Fibroblast of skin of back (primary cell): ENCODE measurements at places on chromosomes 2 and 18.

- DNase-seq: peak; percentile 45
Observed at GRCh38 chr18:43587538-43588153, 310.4 kb upstream of the SYT4 start.

DNA sequence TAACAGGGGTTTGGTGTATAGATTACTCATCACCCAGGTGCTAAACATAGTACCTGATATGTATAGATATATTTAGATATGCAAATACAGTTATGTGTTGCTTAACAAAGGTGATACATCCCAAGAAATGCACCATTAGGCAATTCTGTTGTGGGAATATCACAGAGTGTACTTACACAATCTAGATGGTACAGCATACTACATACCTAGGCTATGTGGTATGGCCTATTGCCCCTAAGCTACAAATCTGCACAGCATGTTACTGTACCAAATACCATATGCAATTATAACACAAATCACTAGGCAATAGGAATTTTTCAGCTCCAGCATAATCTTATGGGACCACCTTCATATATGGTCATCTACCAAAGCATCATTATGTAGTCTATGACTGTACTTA, 43.5 kb upstream of the NPAS2 start:
- no peak for DNase-seq

DNA sequence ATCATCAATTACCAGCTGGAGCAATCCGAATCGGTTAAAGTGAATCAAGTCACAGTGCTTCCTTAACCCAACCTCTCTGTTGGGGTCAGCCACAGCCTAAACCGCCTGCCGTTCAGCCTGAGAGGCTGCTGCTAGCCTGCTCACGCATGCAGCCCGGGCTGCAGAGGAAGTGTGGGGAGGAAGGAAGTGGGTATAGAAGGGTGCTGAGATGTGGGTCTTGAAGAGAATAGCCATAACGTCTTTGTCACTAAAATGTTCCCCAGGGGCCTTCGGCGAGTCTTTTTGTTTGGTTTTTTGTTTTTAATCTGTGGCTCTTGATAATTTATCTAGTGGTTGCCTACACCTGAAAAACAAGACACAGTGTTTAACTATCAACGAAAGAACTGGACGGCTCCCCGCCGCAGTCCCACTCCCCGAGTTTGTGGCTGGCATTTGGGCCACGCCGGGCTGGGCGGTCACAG, 496 bp upstream of the ITGA4 start:
- peak; percentile 25 for DNase-seq

GRCh38 chr18:6406075-6406909, 8.4 kb downstream of the L3MBTL4 start:
- peak; percentile 42 for DNase-seq

DNA sequence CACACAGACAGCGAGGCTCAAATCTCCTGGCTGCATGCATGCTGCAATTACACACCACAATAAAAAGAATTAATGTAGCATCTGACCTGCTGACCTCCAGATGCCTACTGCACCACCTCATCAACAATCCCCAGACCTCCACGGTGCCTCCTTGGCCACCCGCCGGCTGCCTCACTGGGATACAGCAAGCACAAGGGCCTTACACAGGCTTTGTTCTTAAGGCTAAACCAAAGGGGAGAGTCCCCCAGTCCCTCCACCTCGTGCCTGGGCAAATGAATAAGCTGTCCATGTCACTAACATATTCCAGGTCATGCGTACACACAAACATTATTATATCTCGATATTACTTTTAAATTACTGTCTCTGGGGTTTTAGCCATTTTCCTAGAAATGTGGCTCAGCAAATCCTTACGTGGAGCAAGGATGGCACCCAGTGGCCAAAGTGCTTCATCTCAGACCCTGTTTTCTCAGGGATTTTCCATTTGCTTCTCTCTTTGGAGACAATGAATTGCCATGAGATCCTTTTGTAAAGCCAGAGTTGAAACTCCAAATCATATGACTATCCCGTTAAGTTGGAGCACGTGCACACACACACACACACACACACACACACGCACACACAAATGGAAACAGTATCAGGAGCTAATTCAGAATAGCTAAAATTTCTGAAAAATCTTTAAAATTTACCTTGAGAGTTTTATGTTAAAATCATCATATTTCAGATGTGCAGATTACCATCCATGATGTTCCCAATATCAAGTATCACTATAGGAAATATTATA, 313.8 kb downstream of the PDE11A start:
- peak; percentile 33 for DNase-seq

- DNase-seq: no peak
Observed at GRCh38 chr2:159196393-159196925, 90.0 kb downstream of the WDSUB1 start.

- DNase-seq: peak; percentile 8
Observed at GRCh38 chr18:12460874-12461273, 53.1 kb downstream of the PRELID3A start.

DNA sequence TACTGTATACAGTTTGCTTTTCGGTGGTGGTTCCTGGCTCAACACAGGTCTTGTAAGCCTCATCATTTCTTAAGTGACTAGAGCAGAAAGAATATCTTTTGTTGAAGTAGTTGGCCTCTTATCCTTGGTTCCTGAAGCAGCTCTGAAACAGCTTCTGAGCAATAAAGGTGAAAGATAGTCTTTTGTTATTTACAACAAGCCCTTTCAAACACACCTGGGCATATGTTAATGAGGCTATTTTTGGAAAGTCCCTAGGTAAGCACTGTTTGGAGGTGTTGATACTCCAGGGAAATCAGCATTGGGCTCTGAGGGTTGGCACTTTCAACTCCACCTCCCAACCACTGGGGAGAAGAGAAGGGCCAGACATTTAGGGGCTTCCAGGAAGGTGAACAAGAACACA, 211.0 kb downstream of the MCFD2 start:
- no peak for DNase-seq

- DNase-seq: peak; percentile 18
Observed at GRCh38 chr2:122191331-122191730, 435.9 kb downstream of the TSN start.

DNA sequence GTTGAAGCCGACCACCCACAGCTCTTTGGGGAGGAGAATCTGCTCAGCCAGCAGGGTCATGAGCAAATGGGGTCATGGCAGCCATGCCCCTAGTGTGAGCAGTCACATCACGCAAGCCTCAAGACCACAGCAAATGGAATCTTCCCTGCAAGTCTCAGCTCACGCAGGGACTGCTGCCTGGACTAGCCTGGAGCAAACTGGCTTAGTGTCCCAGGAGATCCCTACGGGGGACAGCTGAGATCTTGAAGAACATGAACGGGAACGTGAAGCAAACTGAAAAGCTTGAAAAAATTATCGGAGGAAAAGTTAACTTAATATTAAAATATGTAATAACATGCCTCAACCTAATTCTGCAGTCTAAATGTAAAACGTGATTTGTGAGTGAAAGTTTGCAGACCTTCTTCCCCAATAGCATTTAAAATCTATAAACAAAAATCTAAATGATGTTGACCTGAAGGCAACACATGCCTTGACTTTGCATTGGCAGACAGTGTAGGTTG, 118.4 kb downstream of the FAM124B start:
- no peak for DNase-seq

- DNase-seq: no peak
Observed at GRCh38 chr2:3326871-3327270, 50.7 kb downstream of the EIPR1 start.

DNA sequence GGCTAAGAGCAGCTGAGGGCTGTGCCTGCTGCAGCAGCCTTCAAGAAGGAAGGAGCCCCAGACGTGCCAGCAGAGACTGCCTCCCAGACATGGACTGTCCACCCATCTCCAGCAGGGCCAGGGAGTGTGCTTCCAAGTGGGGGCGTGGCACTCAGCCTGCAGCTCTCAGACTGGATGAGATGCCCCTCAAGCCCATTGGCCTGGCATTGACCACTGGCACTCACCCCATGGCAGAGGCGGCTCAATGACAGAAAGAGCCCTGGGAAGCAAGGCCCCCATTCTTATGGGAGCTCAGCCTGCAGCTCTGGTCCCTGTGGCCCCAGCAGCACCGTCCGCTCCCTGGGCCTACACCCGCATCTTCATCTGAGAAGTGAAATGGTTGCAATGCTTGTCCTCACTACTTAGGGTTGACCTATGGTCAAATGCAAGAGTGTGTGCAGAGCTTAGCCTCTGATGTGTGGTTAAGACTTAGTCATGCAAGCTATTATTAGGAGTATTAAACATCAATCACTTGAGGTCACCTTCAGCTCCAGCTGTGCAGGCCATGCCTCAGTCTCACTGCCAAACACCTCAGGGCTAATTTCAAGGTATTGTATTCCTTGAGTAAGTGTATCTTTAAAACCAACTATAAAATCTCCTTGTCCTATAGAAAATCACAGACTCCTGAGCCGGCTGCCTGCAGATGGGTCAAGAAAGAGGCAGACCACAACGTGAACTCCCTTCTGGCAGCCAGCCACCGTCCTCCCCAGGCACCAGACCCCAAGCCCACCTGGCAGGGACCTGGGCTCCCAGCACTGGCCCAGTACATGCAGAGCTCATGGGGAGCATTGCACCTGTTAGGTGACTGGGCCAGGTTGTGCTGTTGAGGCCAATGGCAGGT, 194.8 kb downstream of the NDUFA10 start:
- DNase-seq: no peak

DNA sequence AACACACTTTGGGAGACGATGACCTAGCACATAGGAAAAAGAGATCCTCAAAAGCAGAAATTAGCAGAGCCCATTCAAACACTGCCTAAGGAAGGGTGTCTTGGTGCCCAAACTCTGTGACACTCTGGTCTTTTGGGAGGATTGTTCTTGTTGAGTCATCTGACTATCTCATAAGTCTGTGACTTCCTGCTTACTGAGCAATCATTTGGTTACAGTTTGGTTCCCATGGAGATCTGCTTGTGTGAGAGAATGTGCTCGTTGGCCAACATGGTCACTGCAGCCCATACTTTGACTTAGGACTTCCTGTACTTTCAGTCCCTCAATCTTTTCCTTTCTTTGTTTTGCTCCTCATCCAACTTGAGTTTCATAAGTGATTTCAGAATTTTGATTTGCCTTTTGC, 602.9 kb downstream of the NYAP2 start:
- DNase-seq: peak; percentile 92

DNA sequence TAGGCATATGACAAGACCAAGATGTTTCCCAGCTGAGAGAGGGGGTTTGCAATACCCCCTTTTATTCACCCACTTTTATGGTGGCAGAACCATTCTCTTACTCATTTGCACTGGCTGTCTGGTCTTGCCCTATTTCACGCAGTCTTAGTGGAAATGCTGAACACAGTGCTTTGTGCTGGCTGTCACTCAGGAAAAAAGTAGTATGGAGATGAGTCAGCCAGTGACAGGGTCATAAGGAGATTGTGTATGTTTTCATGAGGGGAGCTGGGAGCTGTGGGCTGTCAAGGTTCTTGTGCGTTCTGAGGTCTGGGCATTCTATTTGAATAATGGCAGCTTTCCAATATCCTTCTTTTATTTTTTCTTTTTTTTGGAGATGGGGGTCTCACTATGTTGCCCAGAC, 10.9 kb upstream of the CNRIP1 start:
- DNase-seq: peak; percentile 65

DNA sequence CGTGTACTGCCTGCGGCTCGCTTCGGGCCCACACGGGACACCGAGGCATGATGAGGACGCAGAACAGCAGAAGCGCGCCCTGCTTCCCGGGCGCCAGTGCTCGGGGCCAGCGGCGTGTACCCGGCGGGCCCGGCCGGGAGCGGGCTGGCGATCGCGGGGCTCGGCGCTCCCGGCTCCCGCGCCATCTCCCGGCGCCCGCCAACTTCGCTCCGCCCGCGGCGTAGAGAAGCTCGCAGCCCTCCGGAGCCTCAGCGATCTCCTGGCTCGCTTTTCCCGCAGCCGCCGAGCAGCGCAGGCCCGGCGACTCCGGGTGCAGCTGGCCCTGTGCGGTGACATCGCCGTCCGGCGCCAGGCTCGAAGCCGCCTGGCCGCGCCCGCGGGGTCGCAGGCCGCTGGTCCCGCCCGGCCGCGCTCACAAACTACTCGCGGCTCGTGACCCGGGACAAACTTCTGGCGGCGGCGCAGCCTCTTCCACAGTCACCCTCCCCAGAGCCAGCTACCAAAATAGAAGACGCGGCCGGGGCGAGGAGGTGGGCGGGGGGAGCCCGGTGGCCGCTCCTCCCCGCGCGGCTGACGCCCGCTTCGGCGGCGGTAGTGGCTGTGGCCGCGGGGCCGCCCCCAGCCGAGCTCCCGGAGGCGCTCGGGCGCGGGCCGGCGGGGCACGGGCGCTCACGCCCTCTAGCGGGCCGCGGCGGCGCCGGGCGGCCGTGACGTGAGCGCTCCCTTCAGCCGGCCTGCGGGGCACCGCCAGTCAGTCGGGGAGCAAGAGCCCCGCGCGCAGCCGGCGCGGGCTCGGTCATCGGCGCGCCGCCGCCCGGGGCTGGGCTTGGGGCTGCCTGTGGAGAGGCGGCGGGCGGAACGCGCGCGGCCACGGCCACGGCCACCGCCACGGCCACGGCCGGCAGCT, at the start of gene PTPRM:
Gene PTPRM (plus strand): TSS at position 750 of the 907 bp plus-strand sequence. CDS start 503 bp downstream, outside the sequence.
- peak; percentile 89 for DNase-seq

GRCh38 chr2:31577143-31577542, 3.6 kb downstream of the SRD5A2 start:
- DNase-seq: no peak

- DNase-seq: no peak
Observed at GRCh38 chr2:209208211-209208610, 215.6 kb upstream of the MAP2 start.

- peak; percentile 9 for DNase-seq
Observed at GRCh38 chr2:224749136-224749535, 33.0 kb upstream of the CCDC195 start.

DNA sequence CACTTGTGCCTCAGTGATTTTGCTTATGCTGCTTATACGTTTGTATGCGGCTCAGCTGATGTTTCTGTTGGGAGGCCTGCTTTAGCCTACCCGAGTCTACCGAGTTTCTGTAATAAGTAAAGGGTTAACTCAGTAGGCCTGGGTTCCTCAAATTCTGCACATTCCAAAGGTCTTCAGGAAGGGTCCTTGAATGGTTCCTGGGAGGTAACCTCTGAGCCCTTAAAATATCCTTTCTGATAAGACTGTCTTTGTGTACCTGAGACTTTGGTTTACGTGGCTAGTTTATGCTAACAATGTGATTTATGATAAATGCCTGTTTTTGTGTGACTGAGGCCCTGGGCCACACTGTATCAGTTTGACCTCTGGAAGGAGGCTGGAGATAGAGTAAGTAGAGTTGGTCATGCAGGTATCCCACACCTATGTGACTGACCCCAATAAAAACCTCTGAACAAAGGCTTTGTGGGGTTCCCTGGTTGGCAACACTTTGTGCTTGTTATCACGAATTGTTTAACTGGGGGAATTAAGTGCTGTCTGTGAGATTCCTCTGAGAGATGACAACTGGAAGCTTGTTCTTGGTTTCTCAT, 18.9 kb upstream of the PNPT1 start:
- DNase-seq: no peak

GRCh38 chr2:95320986-95321767, 24.0 kb downstream of the KCNIP3 start:
- peak; percentile 47 for DNase-seq

GRCh38 chr2:70516596-70516995, 37.0 kb downstream of the TGFA start:
- peak; percentile 48 for DNase-seq

GRCh38 chr2:149225446-149225845, 104.9 kb upstream of the LYPD6 start:
- DNase-seq: no peak
